Nucleus accumbens (tissue), 56 donors: ENCODE measurements at places on chromosomes 12 and 14.

DNA sequence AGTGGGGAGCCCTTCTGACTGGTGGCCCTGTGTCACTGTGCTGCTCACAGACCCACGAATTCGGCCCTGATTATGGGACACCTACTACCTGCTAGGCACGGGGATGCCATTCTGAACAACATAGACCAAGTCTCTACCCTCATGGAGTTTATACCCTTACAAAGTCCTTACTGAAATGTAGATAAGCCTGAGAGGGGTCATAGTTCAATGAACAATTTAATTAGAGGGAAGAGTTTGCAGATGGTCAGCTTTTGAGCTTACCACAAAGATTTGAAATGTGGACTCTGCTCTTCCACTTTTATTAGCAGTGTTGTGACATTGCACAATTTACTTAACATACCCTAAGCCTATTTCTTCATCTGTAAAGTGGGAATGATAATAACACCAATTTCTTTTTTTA is 161.1 kb downstream of the MYRFL start:
- no peak for DNase-seq

GRCh38 chr12:75716291-75717025 is 205.0 kb upstream of the KRR1 start:
- DNase-seq, result no peak

DNA sequence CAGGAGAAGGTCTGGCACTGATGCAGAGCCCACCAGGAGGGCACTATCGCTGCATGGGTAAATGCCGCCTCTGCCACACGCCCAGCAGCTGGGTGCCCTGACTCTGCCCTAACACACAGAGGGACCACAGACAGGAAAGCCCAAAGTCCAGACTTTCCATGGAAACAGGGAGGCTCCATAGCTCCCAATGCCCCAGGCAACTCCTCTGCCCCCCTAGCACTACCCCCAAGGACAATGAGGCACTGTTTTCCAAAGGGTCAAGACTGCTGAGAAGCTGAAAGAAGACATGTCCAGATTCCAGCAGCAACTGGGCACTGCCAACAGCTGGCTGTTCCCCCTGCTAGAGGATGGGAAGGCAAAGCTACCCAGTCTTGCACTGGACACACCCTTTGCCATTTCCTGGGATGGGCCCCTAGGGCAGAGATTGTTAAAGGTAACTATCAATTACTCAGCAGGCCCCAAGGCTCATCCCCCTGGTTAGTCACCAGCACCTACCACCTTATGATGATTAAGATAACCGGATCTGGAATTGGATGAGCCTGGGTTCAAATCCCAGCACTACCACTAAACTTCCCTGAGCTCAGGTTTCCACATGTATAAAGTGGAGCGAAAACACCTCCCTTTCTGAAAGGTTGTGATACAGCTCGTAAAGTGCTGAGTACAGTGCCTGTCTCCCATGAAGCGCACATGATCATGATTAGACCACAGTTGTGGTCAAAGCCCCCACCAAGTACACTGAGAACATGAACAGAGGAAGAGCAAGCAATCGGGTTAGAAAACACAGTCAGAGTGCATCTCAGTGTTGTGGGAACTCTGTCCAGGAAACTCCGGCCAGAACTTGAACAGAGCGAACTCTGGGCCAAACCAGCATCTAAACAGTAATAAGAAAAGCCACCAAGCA is 3.3 kb downstream of the PXN start:
- DNase-seq, result peak; percentile 36

GRCh38 chr14:54652188-54652587 is 85.3 kb downstream of the SAMD4A start:
- no peak for DNase-seq
